ENCODE measurements at places on chromosomes 1 and 21. TPM values are rescaled to one million over a fixed set of nuclear protein-coding genes. Genes with fewer than 3 reads are reported as not detected.

ZMYM4 gene
- 52.3 TPM for total RNA-seq

FGR gene
- total RNA-seq, result not detected

MTHFR gene
- 19.8 TPM for total RNA-seq

DRAXIN gene
- 0.05 TPM for total RNA-seq

ACKR1 gene
- total RNA-seq, result not detected

SDHB gene
- total RNA-seq, result 123 TPM

FAAH gene
- total RNA-seq, result 16.1 TPM

DYRK1A gene
- total RNA-seq, result 76.0 TPM

CTPS1 gene
- 38.2 TPM for total RNA-seq

ATP5PB gene
- 356 TPM for total RNA-seq

CD1D gene
- total RNA-seq, result 1.4 TPM

NECTIN4 gene
- total RNA-seq, result 25.0 TPM

All from renal cortical epithelial cell (primary cell).